ENCODE measurements at places on chromosomes 7 and 10.
A peak's percentile ranks its signal among the peaks of the same experiment; 100 is the strongest.

GRCh38 chr7:22363756-22364422 is 6.9 kb upstream of the RAPGEF5 start:
- no peak for DNase-seq

- DNase-seq = no peak
These were observed 18.2 kb downstream of the CYP17A1 start for GRCh38 chr10:102819054-102819453.

DNA sequence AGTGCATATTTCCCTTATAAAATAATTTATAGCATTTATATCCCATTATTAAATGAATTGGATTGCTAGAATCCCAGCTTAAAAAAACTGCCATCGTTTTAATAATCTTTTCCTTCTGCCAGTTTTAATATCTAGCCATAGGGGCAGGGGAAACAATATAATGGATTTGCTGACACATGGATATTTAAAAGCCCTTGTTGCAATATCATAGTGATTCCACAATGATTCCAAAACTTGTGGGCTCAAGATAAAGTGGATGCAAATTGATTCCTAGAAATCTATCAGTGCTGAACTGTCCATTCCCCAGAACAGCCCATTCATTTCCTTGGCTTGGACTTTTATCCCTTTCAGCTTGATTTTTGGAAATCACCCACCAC is 2.6 kb downstream of the CPA2 start:
- no peak for DNase-seq

- DNase-seq = no peak
These were observed 217.3 kb downstream of the GRID1 start for GRCh38 chr10:86149257-86149656.

DNA sequence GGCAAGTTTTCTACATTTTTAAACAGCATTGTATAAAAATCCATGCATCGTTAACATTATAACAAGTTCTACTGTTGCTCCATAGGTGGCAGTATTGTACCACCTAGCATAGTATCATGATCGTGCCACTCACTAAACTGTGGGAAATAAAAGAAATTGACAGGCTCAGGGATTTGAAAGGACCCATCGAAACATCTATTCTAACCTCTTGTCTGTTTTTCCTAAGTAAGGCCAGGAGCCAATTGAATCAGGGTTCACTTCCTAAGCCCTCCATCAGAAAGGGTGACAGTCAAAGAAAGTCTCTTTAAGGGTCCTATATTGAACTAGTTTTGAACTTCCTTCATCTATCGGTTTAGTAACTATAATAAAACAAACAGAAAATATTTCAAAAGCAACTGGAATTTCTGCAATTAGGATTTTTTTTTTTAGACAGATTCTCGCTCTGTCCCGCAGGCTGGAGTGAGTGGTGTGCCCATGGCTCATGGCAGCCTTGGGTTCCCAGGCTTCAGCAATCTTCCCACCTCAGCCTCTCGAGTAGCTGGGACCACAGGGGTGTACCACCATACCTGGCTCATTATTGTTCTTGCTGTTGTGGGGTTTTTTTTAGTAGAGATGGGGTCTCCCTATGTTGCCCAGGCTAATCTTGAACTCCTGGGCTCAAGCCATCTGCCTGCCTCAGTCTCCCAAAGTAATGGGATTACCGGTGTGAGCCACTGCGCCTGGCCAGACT is 9.4 kb downstream of the HACD1 start:
- DNase-seq = no peak

- DNase-seq = no peak
These were observed 27.4 kb downstream of the PILRA start for GRCh38 chr7:100400656-100401055.

DNA sequence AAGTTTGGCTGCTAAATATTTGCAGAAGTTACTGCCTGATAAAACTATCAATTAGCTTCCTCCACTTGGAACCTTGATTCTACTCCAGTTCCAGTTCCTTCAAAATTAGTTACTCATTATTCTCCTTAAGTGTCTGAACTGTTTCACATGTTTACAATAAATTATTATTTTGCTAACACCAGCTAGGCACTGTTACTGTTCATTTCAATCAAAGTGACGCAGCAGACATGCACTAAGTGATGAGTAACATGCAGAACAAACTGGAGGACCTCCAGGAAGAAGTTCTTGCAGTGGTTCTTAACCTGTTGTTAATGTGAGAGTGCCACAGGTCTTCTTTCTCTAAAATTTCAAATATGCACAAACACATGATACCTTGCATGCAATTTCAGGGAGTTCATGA is 491.8 kb upstream of the SEMA3A start:
- no peak for DNase-seq

DNA sequence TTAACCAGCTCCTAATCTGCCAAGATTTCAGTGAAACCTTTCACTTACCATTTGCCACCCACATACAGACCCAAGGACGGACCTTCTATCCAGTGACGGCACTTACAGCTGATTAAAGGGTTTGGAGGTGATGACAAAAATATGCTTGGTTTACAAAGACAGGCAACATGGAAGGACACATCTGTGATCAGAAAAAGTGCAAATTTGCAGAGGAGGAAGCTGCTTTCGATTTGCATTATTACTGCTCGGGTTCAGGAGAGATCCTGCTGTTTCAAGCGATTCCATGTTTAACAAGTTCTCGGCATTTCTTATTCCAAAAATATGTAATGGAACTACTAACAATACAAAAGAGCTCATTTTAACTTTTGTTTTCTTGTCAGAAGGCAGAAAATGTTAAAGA is 109.0 kb downstream of the JAZF1 start:
- no peak for DNase-seq

- no peak for DNase-seq
These were observed 1.8 kb downstream of the PRXL2A start for GRCh38 chr10:80410122-80410521.

- DNase-seq = no peak
These were observed 8.2 kb upstream of the NKX6-2 start for GRCh38 chr10:132793871-132794849.

GRCh38 chr7:43869867-43870240 is 537 bp upstream of the MRPS24 start:
- no peak for DNase-seq

DNA sequence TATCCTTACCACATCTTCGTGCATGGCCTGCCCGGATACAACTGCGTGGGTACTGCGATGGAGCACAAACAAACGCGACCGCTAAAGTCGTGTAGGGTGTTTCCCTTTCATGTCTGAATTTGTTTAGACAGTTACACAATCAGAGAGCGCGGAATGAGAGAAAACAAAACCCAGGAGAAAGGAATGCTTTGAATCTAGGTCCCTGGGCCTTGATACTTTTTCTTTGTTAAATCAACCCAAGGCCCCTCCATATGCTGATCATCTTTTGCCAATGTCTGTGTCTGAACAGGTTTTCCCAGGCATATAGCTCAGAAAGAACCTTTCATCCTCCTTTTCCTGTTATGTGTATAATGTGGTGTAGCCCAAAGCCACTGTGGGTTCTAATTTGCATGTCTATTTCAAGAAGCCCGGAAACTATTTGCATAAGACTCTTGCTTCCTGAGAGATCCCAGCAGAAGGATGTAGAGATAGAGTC is 145.8 kb downstream of the FRMD4A start:
- peak; percentile 29 for DNase-seq

DNA sequence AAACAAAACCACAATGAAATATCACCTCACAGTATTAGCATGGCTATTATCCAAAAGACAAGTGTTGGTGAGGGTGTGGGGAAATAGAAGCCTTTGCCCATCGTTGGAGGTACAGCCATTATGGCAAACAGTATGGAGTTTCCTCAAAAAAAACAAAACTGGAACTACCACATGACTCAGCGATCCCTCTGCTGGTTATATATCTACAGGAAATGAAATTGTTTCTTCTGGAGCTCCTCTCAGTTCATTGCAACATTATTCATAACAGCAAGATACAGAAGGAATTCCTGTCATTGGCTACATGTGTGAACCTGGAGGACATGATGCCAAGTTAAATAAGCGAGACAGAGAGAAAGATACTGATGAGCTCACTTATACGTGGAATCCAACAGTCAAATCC is 2.4 kb upstream of the UBE3C start:
- no peak for DNase-seq

GRCh38 chr10:122308417-122309141 is 37.5 kb downstream of the BTBD16 start:
- no peak for DNase-seq

GRCh38 chr7:78863281-78863680 is 590.2 kb downstream of the MAGI2 start:
- no peak for DNase-seq

DNA sequence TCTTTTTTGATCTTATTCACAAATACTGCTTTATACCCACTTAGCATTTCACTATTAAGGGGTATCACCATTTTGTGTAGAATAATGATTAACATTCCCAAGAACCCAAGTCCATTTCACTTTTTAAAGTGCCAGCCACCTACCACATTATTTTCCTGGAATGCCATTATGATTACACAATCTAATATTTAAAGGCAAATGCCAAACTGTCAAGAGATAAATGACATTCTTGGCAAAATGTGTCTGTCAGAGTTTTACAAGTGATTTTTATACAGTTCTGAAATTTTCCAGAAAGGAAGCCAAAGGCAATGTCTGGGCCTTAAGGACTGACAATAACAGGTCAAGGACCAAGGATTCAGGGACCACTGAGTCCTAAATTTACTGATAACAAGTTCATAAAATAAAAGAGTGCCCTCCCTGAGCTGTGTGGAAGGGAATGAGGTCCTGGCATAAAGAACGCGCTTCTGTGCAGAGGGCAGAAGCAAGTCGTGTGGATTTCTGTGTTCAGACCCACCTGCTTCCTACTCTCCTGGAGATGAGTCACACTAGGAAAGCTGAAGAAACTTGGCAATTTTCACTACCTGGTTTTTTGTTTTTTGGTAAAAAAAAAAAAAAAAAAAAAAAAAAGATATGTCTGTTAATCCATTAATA is 66.5 kb downstream of the UBE2H start:
- no peak for DNase-seq

GRCh38 chr10:43869669-43870322 is 221.1 kb upstream of the ZNF32 start:
- no peak for DNase-seq

- DNase-seq = no peak
These were observed 56.8 kb downstream of the CACNB2 start for GRCh38 chr10:18196806-18197550.

DNA sequence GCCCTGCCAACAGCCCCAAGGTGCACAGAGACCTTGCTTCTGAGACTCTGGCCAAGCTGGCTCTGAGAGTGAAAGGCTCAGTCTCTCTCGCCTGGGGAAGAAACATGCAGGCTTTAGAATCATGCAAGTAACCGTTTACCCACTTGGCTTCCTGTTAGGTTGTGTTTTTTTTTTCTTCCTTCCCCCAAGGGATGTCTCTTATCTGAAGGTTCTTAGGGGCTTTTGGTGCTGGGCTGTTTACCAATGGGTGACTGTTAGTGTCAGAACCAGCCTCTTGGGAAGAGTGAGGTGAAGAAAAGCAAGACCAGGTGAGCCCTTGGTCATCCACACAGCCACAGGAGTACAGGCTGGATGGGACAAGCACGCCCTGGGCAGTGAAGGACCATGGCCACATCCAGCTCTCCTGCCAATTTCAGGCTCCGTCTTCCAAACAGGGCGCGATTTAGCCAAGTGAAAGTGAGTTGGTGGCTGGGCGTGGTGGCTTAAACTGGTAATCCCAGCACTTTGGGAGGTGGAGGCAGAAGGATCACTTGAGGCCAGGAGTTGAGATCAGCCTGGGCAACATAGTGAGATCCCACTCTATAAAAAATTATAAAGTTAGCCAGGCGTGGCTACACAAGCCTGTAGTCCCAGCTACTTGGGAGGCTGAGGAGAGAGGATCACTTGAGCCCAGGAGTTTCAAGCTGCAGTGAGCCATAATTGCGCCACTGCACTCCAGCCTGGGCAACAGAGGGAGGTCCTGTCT is 76.3 kb upstream of the CUX1 start:
- DNase-seq = no peak

DNA sequence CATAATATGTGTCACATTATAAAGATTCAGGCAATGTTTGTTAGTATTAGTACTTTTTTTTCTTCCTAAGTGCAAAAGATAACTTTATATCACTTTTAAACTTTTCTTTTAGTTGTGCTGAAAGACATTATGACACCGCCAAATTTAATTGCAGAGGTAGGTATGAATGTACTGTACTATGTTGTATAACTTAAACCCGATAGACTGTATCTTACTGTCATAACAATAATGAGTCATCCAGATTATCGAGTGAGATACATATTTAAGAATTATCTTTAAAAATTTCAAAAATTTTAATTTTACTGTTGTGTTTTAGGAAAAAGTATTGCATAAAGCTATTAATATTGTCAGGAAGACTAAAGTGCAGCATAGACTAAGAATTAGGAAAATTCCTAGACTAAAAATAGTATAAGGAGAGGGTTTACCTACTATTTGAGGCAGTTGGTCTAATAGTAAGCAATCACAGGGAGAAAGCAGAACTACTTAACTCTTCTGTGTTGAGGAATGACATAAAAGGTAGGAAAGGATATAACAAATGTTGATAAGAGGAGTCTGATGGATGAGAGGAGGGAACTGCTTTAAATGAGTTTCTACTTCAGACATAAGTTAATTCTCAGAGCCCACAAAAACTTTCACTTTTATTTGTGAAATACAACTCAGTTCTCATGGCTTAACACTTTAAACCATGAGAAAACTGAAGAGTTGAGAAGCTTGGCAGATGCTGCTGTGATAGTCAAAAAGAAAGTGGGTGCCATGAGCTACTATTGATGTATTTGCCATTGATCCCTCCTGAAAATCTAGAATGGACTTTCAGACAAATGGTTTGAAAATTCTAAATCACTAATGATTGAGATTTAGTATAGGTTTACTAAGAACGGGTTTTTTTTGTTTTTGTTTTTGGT is 67.8 kb downstream of the PTEN start:
- no peak for DNase-seq

GRCh38 chr7:30348083-30348560 is 63.7 kb downstream of the ZNRF2 start:
- DNase-seq = no peak

- no peak for DNase-seq
These were observed 37.7 kb downstream of the ASB13 start for GRCh38 chr10:5628451-5629302.

DNA sequence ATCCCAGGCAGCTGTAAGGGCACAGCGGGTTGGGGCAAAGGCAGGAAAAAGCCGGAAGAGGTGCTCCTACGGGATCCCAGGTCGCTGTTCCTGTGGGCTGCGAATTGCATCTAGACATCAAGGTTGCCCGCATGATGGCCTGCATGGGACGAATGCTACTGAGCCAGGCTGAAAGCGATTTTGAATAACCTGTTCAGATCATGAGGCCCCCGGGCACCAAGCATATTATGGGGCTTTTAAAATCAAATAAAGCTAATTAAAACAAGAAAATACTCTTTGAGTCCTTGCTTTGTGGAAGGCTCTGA is 37.1 kb downstream of the CAMK2B start:
- no peak for DNase-seq

DNA sequence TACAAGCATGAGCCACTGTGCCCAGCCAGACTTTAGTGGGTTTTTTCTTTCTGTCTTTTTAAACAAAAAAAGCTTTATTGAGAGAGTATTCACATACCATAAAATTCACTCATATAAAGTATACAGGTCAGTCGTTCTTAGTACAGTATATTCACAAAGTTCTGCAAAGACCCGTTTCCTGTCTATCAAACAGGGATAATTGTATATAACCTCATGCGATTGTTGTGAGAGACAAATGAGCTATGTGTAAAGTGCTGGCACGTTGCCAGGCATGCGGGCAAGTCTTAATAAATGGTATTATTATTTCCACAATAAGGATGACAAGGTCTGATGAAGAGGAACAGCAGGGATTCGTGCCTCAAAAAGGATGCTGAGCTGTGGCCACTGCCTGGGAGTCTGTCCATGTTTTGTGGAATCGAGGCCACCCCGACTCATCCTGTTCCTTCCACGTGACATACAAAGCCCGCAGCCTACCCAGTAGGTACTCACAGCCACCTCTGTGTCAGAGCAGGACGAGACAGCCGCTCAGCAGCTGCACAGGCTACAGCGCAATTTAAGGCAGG is 51.6 kb downstream of the SMKR1 start:
- DNase-seq = no peak

Measured in GM18507 (cell line).